ENCODE measurements at places on chromosomes 4 and X. TPM values are rescaled to one million over a fixed set of nuclear protein-coding genes. Genes with fewer than 3 reads are reported as not detected.

- no peak for DNase-seq
Measured at GRCh38 chrX:68304602-68305001, 128.7 kb downstream of the OPHN1 start.

Gene MGST2
- total RNA-seq = 44.1 TPM

Gene CT45A5
- total RNA-seq = not detected

GRCh38 chr4:168516841-168517240 is 20.0 kb downstream of the PALLD start:
- peak; percentile 31 for DNase-seq

Gene MAGEB2
- not detected for total RNA-seq

DNA sequence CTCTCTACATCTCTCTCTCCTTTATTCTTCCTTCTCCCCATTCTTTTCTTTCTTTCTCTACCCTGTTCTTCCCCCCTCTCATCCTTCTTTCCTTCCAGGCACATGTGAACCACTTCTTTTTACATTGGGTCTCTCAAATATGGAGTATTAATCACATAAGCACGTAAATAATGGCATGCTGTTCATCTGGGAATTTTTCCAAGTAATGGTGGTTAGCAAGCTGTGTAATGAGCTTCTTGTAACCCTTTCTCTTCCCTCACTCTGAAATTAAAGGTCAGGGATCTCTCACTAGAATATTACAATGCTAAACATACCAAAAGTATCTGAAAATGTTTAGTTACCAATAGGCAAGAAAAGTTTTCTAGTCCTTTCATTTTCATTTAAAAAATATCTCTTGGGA is 239.9 kb upstream of the TEX13A start:
- no peak for DNase-seq

- DNase-seq = peak; percentile 39
Measured at GRCh38 chr4:6420036-6420435, 52.4 kb downstream of the PPP2R2C start.

Gene NDNF
- 0.52 TPM for total RNA-seq

DNA sequence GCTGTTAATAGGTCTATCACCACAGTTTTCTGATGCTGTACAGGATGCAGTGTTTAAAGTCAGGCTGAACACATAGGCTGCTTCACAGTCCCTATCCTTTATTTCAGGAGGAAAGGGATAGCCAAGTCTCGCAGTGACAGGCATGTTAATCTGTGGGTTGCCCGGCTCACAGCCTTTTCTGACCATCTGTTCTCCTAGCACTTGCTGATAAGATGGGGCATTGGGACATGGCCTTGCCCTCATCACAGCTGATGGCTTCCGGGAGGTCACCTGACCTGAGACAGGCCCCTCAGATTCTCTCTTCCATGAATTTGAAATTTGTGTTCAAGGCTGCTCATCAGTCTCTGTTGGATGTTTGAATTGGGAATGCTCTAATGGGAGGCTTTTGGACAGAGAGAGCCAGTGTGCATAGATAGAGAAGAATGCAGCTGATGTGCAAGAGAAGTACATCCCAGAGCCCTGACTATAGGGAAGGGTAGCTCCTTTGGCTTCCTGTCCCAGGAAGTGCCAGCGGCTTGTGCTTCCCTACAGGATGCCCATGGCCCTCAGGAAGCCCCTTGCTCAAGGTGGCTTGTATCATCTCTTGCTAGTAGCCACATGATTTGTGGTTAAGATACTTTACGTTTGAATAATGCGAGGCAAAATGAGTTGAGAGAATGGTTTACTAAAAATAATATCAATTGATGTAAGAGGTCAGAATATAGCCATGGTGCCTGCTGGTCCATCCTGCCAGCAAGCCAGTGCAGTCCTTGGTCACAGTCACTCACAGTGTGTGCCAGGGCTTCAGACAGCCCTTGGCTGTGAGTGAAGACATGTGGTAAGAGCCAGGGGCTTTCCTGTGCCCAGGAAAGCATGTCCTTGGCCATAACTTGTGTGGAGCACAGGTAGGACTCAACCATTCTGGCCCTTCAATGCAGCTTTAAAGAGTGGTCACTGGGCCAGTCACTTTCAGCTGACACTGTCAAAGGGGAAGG is 88.6 kb downstream of the TSPAN7 start:
- DNase-seq = no peak

DNA sequence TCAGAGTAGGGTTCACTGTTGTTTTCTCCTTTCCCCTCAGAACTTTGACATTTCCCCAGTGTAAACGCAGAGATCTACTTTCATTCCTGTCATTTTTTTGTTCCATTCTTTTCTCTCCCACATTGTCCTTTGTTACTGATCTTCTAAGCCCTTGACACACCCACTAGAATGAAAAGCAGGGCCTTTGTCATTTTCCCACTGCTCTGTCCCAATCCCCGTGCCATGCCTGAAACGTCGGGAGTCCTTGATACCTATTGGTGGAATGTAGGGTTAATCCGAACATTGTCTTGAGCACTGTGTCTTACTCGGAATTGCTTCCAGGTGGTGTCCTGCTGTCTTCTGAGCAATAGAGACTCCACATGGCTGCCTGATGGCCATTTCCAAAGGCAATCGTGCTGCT is 887.1 kb upstream of the FRG1 start:
- no peak for DNase-seq

DNA sequence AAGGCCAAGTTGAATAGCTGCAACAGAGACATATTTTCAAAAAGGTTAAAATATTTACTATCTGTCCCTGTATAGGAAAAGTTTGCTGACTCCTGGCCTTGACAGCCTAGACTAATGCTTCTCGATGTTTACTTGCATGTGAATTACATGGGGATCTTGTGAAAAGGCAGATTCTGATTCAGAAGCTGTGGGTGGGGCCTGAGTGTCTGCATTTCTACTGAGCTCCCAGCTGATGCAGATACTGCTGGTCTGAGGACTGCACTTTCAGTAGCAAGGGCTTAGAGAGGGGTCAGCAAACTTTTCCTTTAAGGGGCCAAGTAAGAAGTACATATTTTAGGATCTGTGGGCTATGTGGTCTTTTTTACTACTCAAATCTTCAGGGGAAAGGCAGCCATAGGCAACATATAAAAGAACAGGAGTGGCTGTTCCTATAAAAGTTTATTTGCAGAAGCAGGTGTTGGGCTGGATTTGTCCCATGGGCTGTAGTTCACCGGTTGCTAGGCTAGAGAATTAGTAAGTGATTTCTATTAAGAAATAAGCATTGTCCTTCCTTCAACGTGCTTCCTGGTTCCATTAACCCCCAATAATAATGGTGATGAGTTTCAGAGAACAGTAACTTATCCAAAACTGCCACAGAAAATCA is 97.2 kb upstream of the PDE5A start:
- no peak for DNase-seq

DNA sequence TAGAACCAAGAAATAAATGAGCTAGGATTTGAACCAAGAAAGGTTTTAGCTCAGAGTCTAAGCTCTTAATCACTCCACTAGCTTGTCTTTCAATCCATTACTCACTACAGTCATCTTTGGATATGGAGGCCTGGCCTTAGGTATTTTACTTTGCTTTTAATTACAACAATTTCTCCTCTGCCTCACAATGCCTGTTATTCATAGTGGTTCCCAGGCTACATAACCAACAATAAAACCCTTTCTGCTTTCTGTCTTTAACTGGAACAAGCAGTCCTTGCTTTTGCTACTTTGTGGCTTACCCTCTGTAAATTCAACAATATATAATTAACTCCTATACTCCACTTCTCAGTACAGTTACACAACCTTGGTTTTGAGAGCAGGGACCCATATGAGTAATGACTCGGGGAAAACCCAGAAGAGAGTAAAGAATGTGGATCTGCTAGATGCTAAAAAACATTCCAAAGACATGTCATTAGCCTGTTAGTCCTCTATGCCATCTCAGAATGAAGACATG is 94.7 kb upstream of the NAP1L5 start:
- DNase-seq = no peak

- DNase-seq = no peak
Measured at GRCh38 chr4:167233685-167234315, 494 bp downstream of the SPOCK3 start.

GRCh38 chr4:48139691-48140090 is 5.6 kb upstream of the TXK start:
- DNase-seq = peak; percentile 23

GRCh38 chr4:3074846-3075651 is 568 bp downstream of the HTT start:
- DNase-seq = peak; percentile 48

DNA sequence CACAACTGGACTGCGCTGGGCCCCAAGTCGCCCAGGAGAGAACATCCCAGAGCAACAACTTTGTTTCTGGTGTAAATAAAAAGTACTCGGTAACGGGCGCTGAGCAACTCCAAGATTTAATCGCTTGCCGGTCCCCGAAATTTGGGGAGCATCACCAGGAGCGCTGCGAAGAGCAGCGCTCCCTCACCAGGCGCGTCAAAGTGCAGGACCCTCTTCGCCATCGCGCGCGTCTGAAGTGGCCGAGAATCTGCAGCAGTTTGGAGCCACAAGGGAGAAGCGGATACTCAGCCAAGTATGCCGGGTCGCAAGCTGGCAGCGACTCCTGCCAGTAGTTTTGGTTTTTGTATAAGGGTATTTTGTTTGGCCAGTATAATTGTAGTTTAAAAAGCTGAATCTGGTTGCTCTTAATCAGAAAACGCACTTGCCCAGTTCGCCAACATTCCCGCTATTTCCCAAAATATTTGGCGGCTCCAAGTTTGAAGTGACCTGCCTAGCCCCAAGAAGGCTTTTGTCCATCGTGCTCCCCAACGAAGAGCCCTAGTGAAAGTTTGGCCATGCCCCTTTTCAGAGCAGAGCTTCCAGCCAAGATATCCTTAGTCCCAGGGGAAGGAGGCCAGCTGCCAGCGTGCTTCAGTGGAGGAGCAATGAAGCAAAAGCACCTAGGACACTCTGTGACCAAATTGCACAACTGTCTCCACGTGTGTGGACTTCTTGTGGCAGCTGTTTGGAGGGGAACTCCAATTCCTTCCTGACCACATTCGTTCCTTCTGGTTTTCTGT is 557 bp upstream of the KDR start:
- DNase-seq = no peak

DNA sequence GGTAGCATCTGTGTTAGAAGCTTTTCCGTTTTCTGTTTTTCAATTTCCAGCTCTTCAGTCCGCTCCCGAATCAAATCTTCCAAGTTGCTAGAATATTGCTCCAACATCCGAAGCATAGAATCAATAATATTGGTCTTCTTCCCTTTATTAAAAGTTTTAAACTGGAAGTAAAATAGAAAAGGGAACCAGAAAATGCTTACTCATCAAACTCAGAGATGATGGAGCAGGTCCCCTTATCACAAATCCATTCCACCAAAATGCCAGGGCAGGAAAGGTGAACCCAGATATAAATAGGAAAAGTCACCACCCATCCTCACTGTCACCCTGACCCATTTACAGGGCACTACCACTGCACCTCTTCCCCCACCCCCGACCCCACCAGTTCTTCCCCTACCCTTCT is 89.0 kb downstream of the GUCY2F start:
- DNase-seq = no peak

Gene AFM
- 0.33 TPM for total RNA-seq

Gene PPP4R3C
- not detected for total RNA-seq

Gene NEIL3
- total RNA-seq = not detected

Gene ATP8A1
- 70.9 TPM for total RNA-seq

Gene PAGE2
- not detected for total RNA-seq

DNA sequence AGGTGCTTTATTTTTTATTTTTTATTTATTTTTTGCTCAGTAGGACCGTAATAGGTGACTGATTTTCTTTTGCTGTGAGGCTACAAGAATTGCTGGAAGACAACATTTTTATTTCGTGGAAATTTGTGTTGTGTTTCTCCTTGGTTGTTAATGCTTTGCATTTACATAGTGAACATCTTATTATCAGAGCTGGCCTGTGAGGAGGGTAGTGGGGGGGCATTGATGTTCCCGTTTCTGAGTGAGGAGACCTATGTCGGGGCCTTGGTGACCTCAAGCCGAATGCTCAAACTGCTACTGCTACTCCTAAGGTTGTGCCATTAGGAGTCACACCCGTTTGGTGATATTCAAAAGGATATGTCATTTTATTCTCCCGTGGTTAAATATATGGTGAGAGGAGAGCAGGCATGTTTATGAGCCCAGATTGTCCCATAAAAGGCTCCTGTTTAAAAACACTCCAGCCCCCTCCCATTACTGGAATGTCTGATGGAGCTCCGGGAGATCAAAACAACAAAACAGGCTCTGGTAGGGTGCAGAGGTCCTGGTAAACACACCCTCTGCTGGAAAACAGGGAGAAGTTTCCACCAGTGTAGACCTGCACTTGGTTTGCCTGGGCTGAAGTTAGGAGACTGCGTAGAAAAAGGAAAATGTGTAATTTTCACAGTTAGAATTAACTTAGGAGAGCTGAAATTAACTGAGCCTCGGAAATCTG is 5.6 kb downstream of the PDGFRA start:
- no peak for DNase-seq

Gene AADAT
- total RNA-seq = 4.4 TPM

Gene DAPP1
- 1.3 TPM for total RNA-seq

Gene TCEAL3
- 21.8 TPM for total RNA-seq

DNA sequence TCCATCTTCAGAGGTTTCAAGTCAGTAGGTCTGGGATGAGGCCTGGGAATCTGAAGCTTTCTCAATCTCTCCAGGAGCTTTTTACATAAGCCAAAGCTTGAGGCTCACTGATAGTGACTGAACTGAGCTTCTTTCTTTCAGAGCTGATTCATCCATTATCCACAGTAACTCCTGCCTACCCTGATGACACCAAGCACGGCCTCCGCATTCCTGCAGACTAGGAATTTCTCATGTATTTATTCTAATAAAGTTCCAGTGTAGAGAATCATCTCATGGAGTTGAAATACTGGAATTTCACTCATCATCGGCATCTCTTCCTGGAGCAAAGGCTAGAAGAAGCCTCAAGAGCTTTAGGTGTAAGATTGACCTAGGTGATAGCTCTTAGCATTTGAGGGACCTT is 12.1 kb upstream of the DCTD start:
- no peak for DNase-seq

DNA sequence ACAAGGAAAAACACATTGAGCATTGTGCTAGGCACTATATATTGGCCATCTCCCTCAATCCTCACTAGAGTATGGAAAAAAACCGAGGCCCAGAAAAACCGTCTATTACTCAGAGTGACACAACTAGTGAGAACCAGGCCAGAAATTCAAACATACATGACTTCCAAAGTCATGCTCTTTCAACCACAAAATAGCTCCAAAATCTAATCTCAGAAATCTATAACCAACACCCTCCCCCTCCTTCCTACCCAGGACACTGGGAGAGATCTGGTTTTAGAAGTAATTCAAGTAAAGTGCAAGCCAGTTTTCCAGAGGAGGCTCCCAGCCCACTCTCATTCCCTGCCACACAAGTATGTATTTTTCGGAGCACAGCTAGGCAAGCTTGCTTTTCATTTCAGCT is 7.6 kb downstream of the HS3ST1 start:
- no peak for DNase-seq

Gene DCAF4L1
- total RNA-seq = 0.33 TPM

- no peak for DNase-seq
Measured at GRCh38 chr4:185412412-185412811, 13.4 kb downstream of the UFSP2 start.

Gene GPM6B
- 2.3 TPM for total RNA-seq

- no peak for DNase-seq
Measured at GRCh38 chr4:143186212-143186611, 1.5 kb downstream of the USP38 start.

Gene SLC10A4
- total RNA-seq = not detected
